ENCODE measurements at places on chromosomes 5 and 9.

GRCh38 chr5:119269061-119269944, 86.5 kb upstream of the TNFAIP8 start:
- peak; percentile 48 for DNase-seq

- DNase-seq, result no peak
These were observed 46.4 kb upstream of the SHC3 start for GRCh38 chr9:89225036-89225435.

- DNase-seq, result no peak
These were observed 256.3 kb downstream of the NNT start for GRCh38 chr5:43859309-43859708.

DNA sequence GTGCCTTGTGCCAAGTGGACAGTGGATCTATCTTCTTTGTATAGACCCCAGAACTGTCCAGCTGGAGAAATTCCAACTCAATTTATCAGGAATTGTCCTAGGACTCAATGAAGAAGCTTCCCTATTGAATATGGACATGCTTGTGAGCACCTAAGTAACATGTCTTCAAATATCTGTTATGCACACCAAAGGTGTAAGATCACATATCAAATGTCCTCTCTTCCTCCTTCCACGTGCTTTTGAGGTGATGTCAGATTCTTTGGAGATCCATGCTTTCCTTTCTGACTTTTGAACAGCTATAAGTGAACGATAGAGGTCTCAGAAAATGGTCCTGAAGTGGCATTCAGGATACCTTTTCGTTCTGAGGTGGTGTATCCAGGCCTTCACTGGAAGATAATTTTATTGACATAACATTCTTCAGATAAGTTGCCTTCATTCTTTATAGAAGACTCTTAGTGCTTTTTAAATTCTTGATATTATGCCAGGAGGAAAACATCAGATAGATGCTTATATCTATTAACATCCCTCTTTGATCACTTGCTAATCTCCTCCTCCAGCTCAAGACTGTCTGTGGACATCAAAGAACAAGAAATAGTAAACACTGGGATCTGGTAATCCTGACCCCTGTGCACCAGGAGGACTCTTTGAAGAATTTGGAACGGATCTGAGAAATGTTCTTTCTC, 246.4 kb downstream of the SMARCA2 start:
- DNase-seq, result no peak

DNA sequence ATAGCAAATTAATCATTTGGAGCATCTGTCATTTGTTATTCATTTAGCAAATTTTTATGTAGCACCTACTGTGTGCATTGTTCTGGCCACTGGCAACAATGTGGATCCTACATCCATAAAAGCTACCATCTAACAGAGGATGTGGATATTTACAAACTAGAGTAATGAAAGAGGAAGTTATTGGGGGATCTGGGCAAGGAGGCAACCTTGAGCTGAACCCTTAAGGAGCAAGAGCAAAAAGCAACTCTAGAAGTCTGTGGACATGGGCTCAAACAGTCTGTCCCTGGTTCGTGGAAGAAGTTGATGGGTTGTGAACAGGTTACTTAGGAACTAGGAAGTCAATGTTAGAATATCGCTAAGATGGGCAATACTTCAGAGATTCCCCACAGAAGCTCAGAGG, 259.9 kb downstream of the SYK start:
- DNase-seq, result no peak

DNA sequence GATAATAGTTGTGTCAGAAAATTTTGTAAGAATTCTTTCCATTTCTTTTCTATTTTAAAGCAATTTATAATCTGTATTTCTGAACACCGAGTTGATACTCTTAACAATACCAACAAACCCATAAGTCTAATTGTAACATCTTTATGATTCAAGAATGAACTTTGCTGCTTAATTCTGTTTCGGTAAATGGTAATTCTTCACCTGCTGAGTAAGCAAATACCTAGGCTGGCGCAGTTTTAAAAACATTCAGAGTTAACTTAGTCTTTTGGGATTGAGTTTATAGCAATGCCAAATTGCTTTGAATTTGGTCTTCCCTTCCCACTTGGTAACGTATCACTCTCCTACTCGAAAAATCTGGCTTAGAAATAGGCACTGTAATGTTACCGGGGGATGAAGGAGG, 223.0 kb downstream of the MARCHF11 start:
- no peak for DNase-seq

DNA sequence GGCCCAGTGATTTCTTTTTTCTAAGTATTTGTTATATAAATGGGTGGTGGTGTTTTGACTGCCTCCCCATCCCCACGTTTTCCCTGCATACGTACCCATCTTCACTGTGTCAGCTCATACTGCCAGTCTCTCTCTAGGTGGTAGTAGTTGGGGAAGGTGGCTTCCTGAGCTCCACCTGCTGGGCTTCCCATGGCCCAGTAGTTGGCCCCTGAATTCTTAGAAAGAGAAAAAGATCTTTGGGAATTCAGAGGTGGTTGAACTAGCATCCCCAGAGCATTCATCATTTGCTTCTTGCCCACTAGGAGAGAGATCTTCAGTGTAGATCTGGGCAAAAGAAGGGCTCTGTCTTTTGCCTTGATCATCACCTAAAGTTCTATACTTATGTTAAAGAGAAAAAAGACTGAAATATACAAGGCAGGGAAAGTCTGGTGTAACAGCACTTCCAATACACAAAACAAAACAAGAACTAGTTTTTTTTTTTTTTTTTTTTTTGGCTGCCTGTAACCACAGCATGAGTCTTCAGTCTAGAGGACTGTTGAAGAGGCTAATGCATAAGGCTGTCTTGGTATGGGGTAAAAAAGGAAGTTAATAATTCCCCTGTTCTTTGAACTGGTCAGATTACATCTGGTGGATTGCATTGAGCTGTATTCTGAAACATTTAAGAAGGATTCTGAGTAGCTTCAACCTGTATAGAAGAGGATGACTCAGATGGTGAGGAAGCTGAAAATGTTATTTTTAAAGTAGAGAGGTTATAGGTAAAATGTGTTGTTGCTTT, 128.7 kb downstream of the ATG10 start:
- DNase-seq, result peak; percentile 26

DNA sequence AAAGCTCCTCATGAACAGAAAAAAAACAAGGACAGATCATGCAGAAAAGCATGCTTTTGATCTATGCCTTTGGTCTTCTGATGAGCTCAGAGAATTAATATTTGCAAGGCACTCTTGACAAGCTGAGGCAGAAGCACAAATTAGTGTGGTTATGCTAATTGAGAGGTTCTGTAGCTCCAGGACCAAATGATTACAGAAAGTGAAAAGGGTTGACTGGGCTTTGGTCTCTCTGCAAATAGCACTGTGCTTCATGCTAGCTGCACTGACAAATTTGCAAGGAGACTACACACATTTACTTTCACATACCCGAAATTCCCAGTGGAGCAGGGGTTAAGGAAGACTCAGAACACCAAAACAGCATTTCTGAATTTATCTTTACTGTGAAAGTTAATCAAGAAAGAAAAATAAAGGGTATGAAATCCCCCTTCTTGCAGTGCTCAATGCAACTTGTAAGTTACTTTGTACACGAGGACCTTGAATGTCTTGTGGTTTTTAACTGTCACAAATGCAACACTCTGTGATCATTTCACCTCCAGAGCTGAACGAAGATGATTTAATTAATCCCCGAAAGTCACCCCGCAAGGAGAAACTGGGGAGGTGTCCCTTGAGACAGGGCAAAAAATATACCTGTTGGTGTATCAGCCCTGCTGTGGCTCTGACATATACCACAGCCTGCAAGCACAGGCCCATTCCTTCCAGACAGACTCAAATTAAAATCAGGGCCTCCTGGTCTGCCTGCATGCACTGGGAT, 11.9 kb downstream of the RAPGEF1 start:
- DNase-seq, result no peak

GRCh38 chr5:39100851-39101396, 26.7 kb upstream of the RICTOR start:
- DNase-seq, result no peak

GRCh38 chr5:173329491-173330337, 1.5 kb upstream of the STC2 start:
- peak; percentile 83 for DNase-seq

DNA sequence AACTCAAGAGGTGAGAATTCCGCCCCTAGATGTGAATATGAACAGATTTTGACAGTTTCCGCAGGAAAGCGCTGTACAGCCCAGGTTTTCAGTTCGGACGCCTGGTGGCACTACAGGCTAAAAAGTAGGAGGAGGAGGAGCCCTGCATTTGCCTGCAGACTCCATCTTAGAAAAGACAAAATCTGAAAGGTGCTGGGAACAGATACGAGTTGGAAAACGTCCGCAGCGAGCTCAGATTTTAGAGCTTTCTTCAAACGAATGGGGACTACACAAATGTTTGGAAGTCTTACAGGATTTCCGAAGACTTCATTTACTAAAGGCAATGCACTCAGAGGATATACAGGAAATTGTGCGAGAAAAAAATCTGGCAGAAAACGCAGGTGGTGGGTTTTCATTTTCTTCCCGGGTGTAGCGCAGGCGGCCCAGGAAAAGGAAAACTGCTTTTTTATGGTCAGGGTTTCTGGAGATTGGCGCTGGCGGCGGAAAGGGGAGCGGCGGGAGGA, 9.9 kb upstream of the PCDHB2 start:
- DNase-seq, result peak; percentile 73

- no peak for DNase-seq
These were observed 1.5 kb downstream of the TTC39B start for GRCh38 chr9:15305470-15305869.

GRCh38 chr5:76209297-76209696, 126.1 kb downstream of the SV2C start:
- DNase-seq, result no peak

- no peak for DNase-seq
These were observed 40.6 kb downstream of the DENND4C start for GRCh38 chr9:19271081-19271480.

- DNase-seq, result no peak
These were observed 4.1 kb downstream of the TESK1 start for GRCh38 chr9:35609001-35609819.

DNA sequence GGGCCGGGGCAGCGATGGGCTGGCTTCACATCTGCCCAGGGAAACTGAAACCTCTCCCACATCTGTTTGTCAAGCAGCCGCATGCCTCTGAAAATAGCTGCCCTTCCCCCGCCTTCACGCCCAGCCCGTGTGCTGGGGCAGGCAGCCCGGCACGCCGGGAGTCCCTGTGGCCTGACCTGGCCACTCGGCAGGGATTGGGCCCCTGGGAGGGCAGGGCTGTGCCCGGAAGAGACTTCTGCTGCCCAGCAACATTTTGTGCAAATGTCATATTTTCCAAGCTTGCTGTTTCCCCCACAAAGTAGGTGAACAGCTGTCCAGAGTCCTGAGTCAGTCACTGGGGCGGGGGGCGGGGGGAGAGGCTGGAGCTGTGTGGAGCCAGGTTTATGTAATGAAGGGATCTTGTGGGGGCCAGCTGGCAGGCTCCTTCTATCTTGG, 8.2 kb downstream of the COL27A1 start:
- peak; percentile 60 for DNase-seq

DNA sequence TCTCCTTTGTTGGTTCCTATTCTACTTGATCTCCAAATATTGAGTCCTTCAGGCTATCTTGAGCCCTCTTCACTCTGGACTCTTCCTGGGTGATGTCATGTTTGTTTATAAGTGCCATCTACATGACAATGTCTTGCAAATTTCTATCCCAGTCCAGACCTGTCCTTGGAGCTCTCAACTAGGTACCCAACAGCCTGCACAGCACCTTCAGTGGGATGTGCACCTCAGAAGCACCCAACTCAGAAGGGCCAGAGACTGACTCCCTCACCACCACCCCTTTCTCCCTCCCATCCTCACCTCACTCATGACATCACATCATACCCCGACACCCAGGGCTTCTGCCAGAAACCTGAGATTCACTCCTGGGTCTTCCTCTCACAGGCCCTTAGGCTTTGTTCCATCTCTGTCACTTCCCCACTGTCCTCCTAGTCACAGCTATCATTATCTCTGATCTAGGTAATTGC, 14.4 kb downstream of the TXN start:
- DNase-seq, result no peak

DNA sequence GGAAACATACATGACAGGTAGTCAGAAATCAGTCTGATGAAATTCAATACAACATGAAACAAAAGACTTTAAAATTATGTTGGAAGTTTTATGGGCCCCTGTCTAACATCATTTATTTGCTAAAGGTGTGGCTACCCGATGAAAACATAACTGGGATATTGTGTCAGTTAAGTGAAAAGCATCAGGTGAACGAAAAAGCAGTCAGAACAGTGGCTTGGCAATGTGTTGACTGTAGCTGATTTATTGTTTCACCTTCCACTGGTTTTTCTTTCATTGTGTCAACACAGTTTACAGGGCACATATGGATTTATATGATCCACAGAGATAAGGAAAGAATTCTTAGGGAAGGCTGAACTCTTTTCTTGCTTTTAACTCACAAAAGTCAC, 429.6 kb upstream of the ZNF608 start:
- no peak for DNase-seq

Data from H9 (cell line).